ENCODE measurements at places on chromosomes 13 and 19.

- DNase-seq, result no peak
Observed at GRCh38 chr19:39407410-39407659, 688 bp downstream of the ZFP36 start.

GRCh38 chr19:10780368-10780767 is 55.6 kb downstream of the TMED1 start:
- DNase-seq, result no peak

GRCh38 chr13:58190577-58190976 is 559.0 kb downstream of the PCDH17 start:
- no peak for DNase-seq

DNA sequence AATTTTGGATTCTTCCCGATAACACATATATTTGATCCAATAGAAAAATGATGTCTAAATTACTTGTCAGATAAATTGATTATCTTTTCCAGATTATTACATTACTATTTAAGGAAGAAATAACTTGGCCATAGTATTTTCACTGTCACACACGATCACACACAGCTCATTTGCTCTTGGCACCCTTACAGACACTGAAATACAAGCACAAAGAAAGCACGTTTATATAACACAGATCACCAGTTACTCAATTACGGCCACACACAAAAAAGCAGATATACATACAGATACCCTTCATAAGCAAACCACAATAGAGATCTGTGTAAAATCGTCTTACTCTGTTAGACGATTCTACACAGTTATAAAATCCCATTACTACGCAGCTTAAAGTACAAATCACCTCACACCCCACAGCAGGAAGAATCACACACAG is 716 bp upstream of the ZNF420 start:
- no peak for DNase-seq

- no peak for DNase-seq
Observed at GRCh38 chr13:30757026-30757742, 21.8 kb downstream of the ALOX5AP start.

GRCh38 chr19:49677231-49677900 is at the start of gene PRMT1:
TSS of gene PRMT1 (plus strand) at chr19:49677271. CDS start at chr19:49677281, 10 bp downstream.
- DNase-seq, result peak; percentile 70

DNA sequence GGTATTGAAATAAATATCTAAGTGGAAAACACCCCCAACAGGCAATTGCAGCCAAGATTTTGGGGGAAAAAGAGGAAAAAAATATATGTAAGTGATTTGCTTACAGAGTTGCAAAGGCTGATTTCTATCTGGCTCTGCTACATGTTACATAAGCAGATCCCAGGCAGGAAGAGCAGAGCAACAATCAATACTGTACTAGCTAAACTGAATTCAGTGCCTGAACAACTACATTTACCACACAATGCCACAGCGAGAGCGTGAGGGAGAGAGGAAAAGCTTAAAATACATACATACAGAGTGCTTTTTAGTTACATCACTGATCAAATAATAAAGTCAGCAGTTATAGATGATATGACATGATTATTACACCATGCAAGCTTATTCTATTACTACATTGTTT is 665.6 kb upstream of the ARGLU1 start:
- no peak for DNase-seq

- no peak for DNase-seq
Observed at GRCh38 chr13:26784704-26785639, 24.4 kb upstream of the GPR12 start.

GRCh38 chr19:40284501-40285352 is at the start of gene AKT2:
TSS of gene AKT2 (minus strand) at chr19:40285345. CDS start at chr19:40265267, 20,078 bp downstream.
- no peak for DNase-seq

- no peak for DNase-seq
Observed at GRCh38 chr19:33780251-33780650, 16.4 kb upstream of the KCTD15 start.

- no peak for DNase-seq
Observed at GRCh38 chr13:41678249-41678648, 220.9 kb downstream of the RGCC start.

DNA sequence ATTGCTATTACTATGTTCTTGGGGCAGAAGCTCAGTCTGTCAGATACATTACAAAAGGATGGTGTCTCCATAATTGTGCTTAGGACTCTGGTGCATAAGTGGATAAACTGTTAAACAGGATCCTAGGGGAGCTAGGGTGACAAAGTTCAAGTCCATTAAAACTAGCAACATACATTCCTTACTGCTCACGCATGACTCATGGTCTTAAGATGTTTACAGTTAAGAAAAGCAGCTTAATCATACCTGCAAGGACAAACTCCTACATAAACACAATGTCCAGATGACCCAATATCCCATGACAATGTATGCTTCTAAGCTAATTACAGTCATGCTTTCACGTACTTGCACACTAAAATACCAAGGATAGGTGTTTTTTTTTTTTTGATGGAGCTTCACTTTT is 3.5 kb upstream of the ZNF701 start:
- DNase-seq, result no peak

DNA sequence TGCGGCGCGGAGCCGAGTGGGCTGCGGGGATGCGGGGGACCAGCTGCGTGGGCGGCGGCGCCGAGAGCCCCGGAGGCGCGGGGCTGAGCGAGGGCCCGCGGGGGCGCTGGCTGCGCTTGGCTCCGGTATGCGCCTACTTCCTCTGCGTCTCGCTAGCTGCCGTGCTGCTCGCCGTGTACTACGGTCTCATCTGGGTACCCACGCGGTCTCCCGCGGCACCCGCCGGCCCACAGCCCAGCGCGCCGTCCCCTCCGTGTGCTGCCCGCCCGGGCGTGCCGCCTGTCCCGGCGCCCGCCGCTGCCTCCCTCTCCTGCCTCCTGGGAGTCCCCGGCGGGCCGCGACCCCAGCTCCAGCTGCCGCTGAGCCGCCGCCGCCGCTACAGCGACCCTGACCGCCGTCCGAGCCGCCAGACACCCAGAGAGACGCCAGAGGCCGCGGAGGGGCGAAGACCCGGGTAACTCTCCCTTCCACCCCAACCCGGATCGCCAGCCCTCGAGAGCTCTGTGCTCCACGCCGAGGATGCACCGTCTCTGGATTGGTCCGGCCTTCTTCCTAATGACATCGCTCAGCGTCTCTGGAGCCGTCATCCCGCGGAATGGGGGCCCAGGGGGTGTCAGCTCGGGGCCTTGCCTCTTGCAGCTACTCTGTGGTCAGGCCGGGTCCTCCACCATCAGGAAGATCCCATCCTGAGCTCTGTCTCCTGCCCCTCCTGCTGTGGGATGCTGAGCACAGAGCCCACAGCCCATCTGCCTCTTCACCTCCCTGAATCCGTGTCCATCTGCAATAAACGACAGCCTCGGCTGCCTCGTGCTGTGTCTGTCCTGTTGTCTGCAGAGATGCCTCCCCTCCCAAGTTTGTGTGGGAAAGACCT is 441 bp downstream of the INAFM1 start:
- DNase-seq, result no peak

- peak; percentile 76 for DNase-seq
Observed at GRCh38 chr19:41993612-41994483, at the start of gene ATP1A3. TSS of gene ATP1A3 (minus strand) at chr19:41994230. CDS start at chr19:41994076, 154 bp downstream.

- DNase-seq, result no peak
Observed at GRCh38 chr13:51999510-51999911, 11.7 kb downstream of the ATP7B start.

GRCh38 chr13:93559718-93560117 is 333.1 kb downstream of the GPC6 start:
- no peak for DNase-seq

GRCh38 chr13:44165221-44165888 is 208.3 kb upstream of the SERP2 start:
- no peak for DNase-seq

GRCh38 chr19:6219586-6220290 is 60.0 kb downstream of the MLLT1 start:
- DNase-seq, result no peak

GRCh38 chr13:38365661-38366060 is 16.0 kb downstream of the UFM1 start:
- no peak for DNase-seq

- DNase-seq, result peak; percentile 58
Observed at GRCh38 chr19:41887711-41888382, 4.9 kb downstream of the ARHGEF1 start.

DNA sequence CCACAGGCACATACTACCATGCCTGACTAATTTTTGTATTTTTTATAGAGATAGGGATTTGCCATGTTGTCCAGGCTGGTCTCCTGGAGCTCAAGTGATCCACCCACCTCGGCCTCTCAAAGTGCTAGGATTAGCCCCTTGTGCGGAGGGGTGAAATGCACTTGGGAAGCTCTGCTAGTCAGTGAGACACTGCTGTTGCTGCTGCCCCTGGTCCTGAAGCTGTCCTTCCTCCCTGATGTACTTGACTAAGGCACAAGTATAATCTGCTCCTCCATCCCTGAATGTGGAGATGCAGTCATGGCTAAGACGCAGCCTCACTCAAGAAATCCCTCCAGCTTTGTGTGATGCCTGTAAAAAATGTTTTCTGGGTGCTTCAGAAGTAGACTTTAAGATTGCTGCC is 124.5 kb downstream of the KCTD15 start:
- DNase-seq, result no peak

DNA sequence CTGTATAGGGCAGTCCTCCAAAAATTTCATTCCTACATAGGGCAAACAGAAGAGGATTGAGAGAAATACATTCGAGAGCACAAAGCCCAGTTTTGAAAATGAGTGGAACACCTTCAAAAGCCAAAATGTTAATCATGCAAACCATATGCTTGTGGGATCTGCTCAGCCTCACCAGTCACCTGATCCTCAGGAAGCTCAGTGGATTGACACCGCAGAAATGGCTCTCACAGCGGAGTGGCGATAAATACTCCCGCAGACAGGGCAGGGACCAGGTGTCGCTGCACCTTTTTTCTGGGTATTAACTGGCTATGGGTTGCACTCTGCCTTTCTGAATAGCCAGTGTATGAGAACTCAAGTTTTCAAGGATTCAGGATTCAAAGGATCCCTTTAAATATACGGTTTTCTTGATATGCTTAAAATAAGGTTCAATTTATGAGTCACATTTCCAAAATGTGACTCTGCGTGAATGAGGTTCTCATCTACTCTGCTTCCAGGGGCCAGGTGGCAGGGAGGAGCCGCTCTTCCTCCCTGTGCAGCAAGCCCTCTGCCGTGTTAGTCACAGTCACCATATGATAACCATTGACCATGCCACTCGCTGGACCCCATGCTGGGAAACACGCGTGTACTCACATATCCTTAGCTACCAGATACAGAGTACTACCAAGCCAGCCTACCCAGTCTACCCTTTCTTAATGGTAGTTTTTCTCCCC is 18.3 kb upstream of the DHRS12 start:
- no peak for DNase-seq

DNA sequence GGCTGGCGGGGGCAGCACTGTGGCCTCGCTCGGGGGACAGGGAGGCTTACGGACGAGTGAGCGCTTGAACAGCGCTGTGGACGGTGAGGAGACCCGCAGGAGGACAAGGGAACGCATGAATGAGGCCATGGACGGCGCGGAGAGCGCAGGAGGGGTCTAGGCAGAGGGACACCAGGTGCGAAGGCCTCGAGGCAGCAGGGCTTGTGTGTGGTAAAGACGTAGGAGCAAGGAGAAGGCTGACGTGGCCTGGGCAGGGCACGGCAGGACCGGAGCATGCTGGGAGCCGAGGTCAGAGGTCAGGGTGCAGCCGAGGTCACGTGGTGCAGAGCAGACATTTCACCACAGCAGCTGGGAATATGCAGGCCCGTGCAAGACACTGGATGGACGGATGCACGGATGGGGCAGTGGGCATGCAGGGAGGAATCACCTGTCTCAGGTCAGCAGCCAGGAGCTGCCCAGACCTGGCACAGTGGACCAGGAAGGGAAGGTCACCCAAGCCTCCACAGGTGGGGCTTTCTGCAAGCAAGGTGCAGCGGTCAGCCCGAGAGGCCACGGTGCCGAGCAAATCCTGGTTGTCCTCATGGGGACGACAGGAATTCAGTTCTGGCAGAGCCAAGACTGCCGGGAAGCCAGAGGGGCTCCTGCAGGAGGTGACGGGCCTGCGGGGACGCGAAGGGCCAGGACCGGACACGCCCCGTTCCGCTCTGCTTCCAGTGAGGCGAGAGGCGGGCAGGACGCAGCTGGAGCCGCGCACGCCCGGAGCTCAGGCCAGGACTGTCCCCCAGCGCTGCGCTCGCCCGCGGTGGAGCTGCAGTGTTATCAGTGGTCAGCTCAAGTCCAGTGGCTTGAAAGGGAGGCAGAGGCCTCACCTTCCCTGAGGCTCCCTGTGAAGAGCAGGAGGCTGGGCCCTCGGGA is 72.2 kb downstream of the RASA3 start:
- DNase-seq, result no peak

DNA sequence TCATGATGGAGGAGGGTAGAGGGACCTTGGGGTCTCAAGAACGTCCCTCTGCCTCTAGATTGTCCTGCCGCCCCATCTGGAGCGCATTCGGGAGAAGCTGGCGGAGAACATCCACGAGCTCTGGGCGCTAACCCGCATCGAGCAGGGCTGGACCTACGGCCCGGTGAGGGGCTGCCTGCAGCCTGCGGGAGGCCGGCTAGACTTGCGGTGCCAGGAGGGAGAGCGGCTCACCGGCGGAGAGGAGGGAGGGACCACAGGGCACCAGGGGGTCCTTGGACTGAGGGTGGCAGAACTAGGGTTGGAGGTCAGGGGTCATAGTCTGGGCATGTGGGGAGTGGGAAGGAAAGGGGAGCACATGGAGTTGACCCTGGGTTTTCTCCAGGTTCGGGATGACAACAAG is 29.9 kb downstream of the RYR1 start:
- no peak for DNase-seq

DNA sequence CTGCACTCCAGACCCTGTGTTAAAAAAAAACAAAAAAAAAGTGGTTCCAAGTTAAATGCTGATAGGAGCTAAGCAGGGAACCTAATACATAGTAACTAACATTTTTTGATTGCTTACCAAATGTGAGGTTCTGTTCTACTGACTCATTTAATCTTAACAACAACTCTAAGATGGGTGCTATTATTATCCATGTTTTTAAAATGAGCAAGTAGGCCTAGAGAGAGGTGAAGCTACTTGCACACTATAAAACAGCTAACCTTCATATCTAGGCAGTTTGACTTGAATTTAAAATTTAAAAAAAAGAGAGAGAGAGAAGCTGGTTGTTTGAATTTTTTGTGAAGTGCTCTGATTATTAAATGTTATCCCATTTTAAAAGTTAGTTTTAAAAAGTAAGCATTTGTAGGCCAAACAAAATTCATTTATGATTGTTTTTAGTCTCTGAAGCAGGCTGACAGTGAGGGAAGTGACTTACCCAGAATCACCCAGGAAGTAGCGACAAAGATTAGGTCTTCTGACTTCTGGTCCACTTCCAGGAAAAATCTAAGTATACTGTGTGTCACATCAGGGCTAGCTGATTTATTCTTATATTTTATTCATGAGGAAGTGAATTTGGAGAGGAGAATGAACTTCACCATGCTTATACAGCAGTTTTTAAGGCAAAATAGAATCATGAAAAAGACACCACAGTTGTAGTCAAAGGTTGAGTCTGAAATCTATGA is 2.4 kb downstream of the SIGLECL1 start:
- DNase-seq, result no peak

DNA sequence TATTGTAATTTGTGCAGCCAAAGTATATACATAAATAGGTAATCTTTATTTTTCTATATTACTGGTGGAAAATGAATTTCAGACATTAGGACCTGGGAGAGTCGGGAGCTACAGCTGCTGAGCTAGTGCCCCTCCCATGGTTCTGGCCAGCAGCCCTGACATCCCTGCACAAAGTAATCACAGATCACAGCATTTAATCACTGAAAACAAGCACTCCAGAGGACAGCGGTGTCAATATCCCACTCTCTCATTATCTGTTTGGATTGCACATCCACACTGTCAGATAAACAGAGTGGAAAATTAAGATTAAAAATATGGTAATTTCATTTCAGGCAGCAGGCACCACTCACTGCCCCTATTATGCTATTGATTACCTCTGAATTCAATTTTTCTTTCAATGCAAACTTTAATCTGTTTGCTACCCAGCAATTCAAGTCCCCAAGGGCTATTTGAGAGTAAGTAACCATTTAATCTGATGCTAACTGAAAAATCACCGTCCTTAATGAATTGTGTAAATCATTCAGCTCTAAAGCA is 254.1 kb upstream of the SOX21 start:
- DNase-seq, result no peak

Data from GM06990 (cell line).